ENCODE measurements at places on chromosomes 5 and 9.

- DNase-seq, result no peak
These were observed 52.4 kb downstream of the VCAN start for GRCh38 chr5:83523929-83524328.

GRCh38 chr5:150710165-150710564 is 9.3 kb upstream of the RBM22 start:
- DNase-seq, result no peak

DNA sequence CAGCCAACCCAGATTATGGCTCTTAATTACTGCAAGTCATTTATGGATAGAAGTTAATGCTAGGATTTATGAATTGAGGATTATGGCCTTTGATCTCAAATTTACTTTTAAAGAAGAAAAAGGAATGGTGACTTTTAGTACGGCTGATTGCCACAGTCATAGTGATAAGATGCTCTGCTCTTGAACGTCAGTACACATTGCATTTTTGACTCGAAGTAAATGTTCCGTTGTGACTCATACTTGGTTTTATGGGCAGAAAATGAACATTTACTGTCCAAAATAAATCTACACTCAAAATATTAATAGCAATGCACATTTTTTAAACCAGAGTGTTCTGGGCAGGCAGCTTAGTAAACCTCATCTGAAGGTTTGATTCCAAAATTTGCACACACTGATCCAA is 830 bp downstream of the ADAMTSL1 start:
- DNase-seq, result no peak

GRCh38 chr5:98827161-98827560 is 53.7 kb downstream of the RGMB start:
- no peak for DNase-seq

DNA sequence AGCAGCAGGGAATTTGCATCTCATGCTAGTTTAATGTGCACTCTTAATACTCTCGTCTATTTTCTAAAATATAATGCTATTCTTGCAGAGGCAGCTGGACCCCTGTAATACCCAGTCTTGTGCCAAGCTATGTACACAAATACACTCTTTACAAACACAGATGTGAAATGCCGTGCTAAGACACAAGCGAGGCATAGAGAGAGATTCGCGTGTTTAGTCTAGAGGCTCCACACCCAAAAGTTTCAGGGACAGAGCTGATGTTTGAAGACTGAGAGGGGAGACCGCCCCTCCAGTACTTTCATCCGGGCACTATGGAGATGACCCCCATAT is 1.2 kb downstream of the DPYSL3 start:
- no peak for DNase-seq

GRCh38 chr5:114435885-114436299 is 74.0 kb downstream of the KCNN2 start:
- no peak for DNase-seq

GRCh38 chr5:141001844-141002604 is 35.7 kb downstream of the PCDHAC2 start:
- no peak for DNase-seq

- no peak for DNase-seq
These were observed 32.2 kb downstream of the IER5L start for GRCh38 chr9:129145841-129146292.

All from stimulated activated CD4-positive, alpha-beta T cell treated with anti-CD3 and anti-CD28 coated beads, Interleukin-1b, Interleukin-23, amount 100 ng/mL, for 1 hour (primary cell).